ENCODE measurements at places on chromosomes 6 and 20.

DNA sequence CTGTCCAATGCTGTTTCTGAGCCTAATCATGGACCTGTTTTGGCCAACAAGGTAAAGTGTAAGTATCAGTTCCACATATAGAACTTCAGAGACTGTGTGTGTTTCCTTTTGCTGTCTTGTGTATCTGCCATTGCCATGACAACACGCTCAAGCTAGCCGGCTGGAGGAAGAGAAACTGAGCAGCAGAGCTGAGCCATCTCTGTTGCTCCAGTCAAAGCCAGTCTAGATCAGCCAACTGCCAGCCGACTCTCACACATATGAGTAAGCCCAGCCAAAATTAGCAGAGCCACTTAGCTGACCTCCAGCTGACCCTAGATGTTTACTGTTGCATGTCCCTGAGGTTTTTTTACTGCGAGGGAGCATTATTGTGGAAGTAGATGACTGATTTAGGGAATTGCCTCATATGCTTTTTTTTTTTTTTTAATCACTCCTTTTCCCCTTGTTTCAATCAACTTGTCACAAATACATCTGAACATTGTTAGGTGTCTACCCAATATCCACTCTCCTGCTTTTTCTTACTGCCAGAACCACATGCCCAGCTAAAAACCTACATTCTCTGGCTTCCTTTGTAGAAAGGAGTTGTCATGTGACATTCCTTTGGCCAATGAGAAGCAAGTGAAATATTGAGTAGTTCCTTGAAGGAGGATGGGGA lies 304.3 kb upstream of the SUPT3H start:
- peak; percentile 79 for DNase-seq

- DNase-seq: no peak
These were observed 20.1 kb upstream of the SERINC3 start for GRCh38 chr20:44541992-44542391.

GRCh38 chr20:11453430-11453829 lies 464.3 kb upstream of the BTBD3 start:
- no peak for DNase-seq

- no peak for DNase-seq
These were observed 51.2 kb upstream of the LYRM2 start for GRCh38 chr6:89689732-89690131.

GRCh38 chr20:22160101-22160652 lies 424.2 kb downstream of the FOXA2 start:
- no peak for DNase-seq

DNA sequence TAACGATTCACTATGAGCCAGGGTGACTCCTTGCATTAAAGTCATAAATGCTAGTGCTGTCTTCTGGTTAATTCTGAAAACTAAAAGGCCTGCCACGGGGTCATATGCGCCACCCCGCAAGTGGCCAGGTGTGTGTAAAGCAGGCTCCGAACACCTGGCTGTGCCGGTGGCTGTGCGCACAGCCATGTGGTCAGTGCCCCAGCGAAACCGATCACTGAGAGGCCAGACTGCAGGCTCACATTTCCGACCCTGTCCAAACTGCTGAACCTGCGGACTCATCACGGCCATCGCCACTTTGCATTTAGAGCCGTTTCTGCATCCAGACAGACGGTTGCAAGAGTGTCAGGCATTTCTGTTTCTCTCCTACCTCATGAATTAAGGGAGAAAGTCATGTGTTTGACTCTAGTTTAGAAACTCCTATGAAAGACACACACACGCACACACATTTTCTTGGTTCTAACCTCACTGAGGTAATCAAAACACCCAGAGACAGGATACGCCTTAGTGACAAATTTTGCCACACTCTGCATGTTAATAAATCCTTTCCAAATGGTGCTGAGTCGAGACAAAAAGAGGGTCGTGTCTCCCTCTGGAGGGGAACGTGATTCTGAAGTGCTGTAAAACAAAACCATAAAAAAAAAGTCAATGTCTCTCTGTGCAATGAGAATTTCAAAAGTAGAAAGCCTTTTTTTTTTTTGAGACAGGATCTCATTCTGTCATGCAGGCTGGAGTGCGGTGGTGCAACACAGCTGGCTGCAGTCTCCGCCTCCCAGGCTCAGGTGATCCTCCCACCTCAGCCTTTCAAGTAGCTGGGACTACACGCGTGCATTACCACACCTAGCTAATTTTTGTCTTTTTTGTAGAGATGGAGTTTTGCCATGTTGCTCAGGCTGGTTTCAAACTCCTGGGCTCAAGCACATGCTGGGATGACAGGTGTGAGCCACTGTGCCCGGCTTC lies 31.0 kb upstream of the TCFL5 start:
- DNase-seq: no peak

DNA sequence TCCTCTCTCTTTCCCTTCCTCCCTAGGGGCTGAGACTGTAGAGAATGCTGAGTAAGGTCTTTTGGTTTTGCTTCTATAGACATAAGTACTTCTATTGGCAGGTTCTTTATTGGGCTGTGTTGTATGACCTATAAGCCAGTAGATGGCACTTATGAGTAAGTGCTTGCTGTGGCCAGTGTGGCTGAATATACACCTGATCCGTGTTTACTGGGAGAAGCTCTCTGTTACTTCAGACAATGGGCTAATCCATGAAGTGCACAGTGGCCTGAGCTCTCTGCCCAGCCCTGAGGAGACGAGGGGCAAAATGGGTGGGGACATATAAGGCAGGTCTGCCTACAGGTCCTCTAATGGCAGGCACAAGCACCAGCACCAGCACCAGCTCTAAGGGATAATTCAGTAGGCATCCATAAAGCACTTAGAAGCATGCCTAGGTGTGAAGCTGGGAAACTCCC lies 610.3 kb downstream of the RNF144B start:
- DNase-seq: peak; percentile 29

DNA sequence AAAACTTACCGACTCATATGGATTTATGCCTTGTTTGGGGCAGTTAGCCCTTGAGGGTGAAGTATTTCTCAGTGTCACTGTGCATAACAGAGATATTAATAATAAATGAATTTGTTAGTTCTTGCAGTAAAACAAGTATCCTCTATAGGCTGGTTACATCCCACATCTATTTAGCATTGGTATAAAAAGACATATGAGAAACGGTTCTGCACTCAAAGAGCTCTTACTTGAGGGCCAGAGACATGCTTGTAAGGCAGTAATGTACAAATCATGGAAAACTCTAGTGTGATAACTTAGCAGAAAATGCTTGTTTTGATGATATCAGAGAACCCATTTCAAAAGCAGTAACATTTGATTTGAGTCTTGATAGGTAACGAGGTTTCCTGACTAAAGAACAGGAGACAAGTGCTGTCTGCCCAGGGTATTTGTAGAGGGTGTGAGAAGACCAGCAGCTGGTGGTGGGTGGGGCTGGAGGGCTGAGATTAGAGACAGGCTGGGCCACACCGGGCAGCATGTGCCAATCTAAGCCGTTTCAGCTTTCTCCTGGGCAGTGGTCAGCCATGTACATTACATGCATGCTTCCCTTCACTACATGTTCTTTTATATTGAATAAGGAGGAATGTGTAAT lies 46.3 kb downstream of the TULP4 start:
- no peak for DNase-seq

Data from GM13976 (cell line).